ENCODE measurements at places on chromosomes 6 and 20.

GRCh38 chr6:167683028-167683862 is 143.5 kb upstream of the AFDN start:
- DNase-seq, result no peak

GRCh38 chr6:6711832-6712448 is 123.4 kb downstream of the LY86 start:
- DNase-seq, result no peak

DNA sequence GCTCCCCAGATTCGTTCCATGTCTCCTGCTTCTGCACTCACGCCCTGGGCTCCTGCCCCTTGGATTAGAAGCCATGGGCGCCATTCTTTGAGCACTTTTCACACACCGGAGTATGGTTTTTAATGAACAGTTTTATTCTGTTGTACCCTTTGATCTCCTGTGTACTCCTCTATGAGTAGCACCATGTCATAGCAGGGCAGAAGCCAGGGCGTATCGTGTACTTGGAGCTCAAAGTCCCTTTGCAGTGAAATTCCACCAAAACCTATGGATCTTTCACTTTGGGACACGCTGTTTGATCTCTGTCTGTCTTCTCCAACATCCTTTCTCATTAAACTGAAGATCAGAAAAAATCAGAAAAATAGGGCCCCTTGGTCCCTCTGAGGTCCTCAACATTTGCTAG is 275.3 kb downstream of the NRN1 start:
- no peak for DNase-seq

- no peak for DNase-seq
These were observed 332.6 kb downstream of the NRN1 start for GRCh38 chr6:5674141-5674540.

GRCh38 chr6:34985236-34985635 is 96.2 kb downstream of the ANKS1A start:
- no peak for DNase-seq

- DNase-seq, result no peak
These were observed 2.5 kb downstream of the MYMX start for GRCh38 chr6:44219053-44219814.

GRCh38 chr20:63230800-63231268 is 4.9 kb upstream of the BIRC7 start:
- no peak for DNase-seq

GRCh38 chr6:18985061-18985460 is 597.9 kb downstream of the RNF144B start:
- DNase-seq, result no peak

- no peak for DNase-seq
These were observed 279.6 kb upstream of the SULF2 start for GRCh38 chr20:48064929-48065328.

- DNase-seq, result no peak
These were observed 69.9 kb upstream of the POU3F2 start for GRCh38 chr6:98764373-98764911.

GRCh38 chr6:121550491-121551010 is 115.1 kb downstream of the GJA1 start:
- no peak for DNase-seq

GRCh38 chr6:168962886-168963285 is 290.8 kb downstream of the THBS2 start:
- no peak for DNase-seq

- DNase-seq, result no peak
These were observed 10.6 kb downstream of the PRR18 start for GRCh38 chr6:166297606-166298005.

DNA sequence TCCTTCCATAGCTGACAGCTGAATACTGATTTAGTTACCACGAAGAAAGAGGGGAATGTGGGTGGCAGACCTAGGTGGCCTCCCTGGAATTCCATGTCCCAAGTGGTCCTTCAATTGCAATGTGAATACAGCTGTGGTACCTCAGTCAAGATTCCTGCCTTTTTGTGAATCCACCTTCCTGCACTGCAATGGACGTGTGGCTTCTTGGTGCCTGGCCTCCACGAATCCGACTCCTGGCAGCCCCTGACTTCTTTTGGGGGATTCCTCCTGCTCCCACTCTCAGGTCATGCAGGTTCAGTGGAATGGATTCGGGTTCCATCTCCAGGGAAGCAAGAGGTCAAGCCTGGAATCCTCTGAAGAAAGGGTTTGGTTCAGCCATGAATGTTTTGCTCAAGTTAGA is 117.8 kb downstream of the DACT2 start:
- DNase-seq, result no peak

DNA sequence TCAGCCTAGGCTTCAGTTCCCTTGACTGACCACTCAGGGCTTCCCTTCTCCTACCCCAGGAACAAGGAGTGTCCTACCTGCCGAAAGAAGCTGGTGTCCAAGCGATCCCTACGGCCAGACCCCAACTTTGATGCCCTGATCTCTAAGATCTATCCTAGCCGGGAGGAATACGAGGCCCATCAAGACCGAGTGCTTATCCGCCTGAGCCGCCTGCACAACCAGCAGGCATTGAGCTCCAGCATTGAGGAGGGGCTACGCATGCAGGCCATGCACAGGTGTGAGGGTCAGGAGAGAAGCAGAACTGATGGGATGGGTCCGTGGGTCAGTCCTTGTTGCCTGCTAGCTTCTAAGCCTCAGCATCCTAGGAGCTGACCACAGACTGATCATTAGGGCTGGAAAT is 1.6 kb downstream of the RING1 start:
- no peak for DNase-seq

All from stimulated activated CD4-positive, alpha-beta T cell treated with anti-CD3 and anti-CD28 coated beads, Interleukin-2, amount 100 ng/mL, for 48 hours (primary cell).